ENCODE measurements at places on chromosomes 6 and 20. TPM values are rescaled to one million over a fixed set of nuclear protein-coding genes. Genes with fewer than 3 reads are reported as not detected.

The CNKSR3 gene
- total RNA-seq, result not detected

The C6orf141 gene
- not detected for total RNA-seq

The RUNX2 gene
- total RNA-seq, result 47.6 TPM

The BPIFA1 gene
- not detected for total RNA-seq

The KHDC1L gene
- total RNA-seq, result not detected

DNA sequence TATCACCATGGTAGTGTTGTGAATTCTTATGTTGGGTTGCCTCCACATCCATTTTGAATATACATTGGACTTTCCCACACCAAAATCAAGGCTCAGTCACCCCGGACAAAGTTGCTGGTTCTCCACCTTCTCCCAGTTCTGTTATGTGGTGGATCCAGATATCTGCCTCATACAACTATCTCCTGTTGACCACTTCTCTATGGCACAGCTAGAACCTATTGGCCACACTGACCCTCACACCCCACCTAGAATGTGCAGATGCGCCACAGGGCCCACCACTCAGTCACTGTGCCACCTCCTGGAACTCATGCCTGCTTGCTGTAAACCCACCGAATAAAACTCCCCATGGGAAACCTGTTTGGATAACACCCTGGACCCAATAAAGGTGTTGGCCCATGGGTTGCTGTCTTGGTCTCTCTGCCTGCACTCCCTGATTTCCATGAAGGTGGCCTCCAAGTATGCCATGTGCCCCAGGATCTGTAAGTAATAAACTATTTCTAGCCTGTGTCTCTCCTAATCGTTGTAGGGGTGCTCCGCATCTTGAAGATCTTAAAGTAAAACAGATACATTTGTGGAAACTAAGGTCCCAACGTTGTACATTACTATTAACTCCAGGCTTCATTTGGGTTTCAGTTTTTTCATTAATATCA is 7.2 kb upstream of the NQO2 start:
- peaks cover 15% of the 10 kb centered on the region for H3K4me1 ChIP-seq
- DNase-seq, result no peak
- no peak overlapping the region for H3K27ac ChIP-seq
- H3K4me3 ChIP-seq, result no peak overlapping the region
- H3K36me3 ChIP-seq, result no peaks in the 10 kb centered on the region

- DNase-seq, result no peak
- no peak overlapping the region for H3K27ac ChIP-seq
- H3K36me3 ChIP-seq, result no peaks in the 10 kb centered on the region
- H3K4me3 ChIP-seq, result no peak overlapping the region
Measured at GRCh38 chr20:33119725-33120720, 40.6 kb downstream of the BPIFB4 start.

- no peak overlapping the region for H3K27ac ChIP-seq
- H3K4me1 ChIP-seq, result peaks cover 19% of the 10 kb centered on the region
- H3K4me3 ChIP-seq, result no peak overlapping the region
- DNase-seq, result no peak
Measured at GRCh38 chr6:43310624-43311023, 2.0 kb upstream of the CRIP3 start.

DNA sequence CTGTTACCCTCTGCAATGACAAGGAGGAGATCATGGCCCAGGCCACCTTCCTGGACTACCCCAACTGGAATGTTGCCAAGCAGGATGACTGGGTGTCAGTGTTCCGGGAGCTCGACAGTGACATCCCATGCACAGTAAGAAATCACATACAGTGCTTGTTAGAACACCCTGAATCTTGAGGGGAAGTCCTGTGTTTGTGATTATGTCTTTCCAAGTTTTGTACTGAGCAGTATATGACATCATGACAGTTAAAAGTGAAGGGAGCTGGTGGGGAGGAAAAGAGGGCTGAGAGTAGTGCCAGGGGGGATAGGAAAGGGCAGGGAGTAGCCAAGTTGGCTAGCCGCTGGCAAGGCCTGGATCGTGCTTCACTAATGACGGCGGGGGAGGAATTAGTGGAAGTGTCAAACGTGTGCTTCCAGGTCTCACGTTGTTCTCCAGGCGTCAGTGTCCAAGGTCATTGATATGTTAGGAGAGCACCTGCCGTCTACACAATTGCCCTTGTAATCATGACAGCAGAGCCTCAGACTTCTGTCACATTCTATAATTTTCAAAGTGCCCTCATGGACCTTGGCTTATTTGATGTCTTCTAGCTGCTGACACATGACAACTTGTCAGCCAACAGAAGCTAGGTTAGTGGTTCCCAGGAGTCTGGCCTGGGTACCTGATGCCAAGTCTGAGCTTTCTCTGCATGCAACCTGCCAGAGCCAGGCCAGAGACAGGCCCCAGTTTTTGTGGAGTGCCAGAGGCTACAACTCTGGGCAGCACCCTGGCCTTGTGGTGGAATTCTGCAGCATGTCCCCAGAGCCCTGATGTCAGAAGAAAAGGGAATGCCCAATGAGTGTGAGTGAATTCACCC is 18.8 kb downstream of the CFAP61 start:
- H3K27me3 ChIP-seq, result peaks cover 25% of the 10 kb centered on the region
- no peak for DNase-seq
- no peak overlapping the region for H3K27ac ChIP-seq

- H3K4me1 ChIP-seq, result peaks cover 11% of the 10 kb centered on the region
- no peaks in the 10 kb centered on the region for H3K36me3 ChIP-seq
- H3K4me3 ChIP-seq, result no peak overlapping the region
- DNase-seq, result no peak
- H3K27me3 ChIP-seq, result no peaks in the 10 kb centered on the region
- H3K27ac ChIP-seq, result no peak overlapping the region
Measured at GRCh38 chr20:62296724-62297448, 5.9 kb upstream of the ADRM1 start.

DNA sequence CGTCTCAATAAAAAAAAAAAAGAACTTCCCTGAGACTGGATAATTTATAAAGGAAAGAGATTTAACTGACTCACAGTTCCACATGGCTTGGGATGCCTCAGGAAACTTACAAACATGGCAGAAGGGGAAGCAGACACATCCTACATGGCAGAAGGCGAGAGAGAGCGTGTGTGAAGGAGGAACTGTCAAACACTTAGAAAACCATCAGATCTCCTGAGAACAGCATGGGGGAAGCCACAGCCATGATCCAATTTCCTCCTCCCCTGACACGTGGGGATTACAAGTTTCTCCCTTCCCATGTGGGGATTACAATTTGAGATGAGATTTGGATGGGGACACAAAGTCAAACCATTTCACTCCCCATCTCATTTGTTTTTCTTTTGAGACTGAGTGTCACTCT is 46.6 kb upstream of the TFAP2C start:
- H3K4me3 ChIP-seq, result no peak overlapping the region
- no peaks in the 10 kb centered on the region for H3K4me1 ChIP-seq
- H3K27ac ChIP-seq, result no peak overlapping the region
- peaks cover 28% of the 10 kb centered on the region for H3K27me3 ChIP-seq

DNA sequence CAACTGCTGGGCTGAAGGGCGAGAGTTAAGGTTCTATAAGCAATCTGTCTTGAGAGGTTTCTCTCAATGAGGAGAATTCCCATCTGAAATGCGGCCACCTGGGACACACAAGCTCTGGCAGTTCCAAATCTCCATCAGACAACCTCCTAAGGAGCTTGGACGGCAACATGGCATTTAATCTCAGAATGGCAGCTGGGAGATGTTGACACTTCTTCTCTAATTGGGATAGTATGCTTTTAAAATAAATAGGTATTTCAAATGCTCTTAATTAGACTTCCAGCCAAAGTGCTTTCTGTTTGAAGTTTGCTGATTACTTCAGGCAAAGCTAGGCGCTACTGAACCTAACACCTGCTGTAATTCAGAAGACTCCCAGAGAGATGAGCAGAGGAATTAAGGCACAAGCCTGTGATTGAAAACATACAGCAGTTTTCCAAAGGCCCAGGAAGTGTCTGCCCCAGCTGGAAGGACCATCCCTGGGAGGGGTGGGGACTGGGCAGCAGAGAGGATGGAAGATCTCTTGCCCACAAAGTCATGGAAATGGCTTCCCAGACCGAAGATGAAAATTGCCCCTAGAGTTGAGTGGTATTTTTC is 59.1 kb upstream of the KCNK16 start:
- H3K4me3 ChIP-seq, result no peak overlapping the region
- H3K4me1 ChIP-seq, result peaks cover 3% of the 10 kb centered on the region
- no peak overlapping the region for H3K27ac ChIP-seq
- H3K27me3 ChIP-seq, result peaks cover 41% of the 10 kb centered on the region
- peaks cover 2% of the 10 kb centered on the region for H3K36me3 ChIP-seq

DNA sequence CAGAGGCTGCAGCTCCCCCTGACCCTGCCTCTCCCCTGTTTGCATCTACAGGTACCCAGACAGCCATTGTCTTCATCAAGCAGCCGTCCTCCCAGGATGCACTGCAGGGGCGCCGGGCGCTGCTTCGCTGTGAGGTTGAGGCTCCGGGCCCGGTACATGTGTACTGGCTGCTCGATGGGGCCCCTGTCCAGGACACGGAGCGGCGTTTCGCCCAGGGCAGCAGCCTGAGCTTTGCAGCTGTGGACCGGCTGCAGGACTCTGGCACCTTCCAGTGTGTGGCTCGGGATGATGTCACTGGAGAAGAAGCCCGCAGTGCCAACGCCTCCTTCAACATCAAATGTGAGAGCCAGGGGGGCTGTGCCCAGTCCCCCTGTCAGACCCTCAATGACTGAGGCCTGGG is 42.1 kb upstream of the SRF start:
- no peak overlapping the region for H3K4me3 ChIP-seq
- DNase-seq, result no peak
- H3K27me3 ChIP-seq, result peaks cover 39% of the 10 kb centered on the region
- no peaks in the 10 kb centered on the region for H3K36me3 ChIP-seq

GRCh38 chr20:752291-752690 is 16.0 kb downstream of the SLC52A3 start:
- no peaks in the 10 kb centered on the region for H3K4me1 ChIP-seq
- H3K27ac ChIP-seq, result peak overlapping the region; percentile 11
- peaks cover 32% of the 10 kb centered on the region for H3K27me3 ChIP-seq
- no peak overlapping the region for H3K4me3 ChIP-seq
- DNase-seq, result no peak

- peak within 1 kb of the TSS; percentile 96 for H3K4me3 ChIP-seq
- peak within 1 kb of the TSS; percentile 86 for H3K27ac ChIP-seq
- H3K27me3 ChIP-seq, result peaks cover 44% of the 10 kb centered on the region
- peaks cover 18% of the 10 kb centered on the region for H3K4me1 ChIP-seq
Measured at GRCh38 chr20:43914311-43915210, at the start of gene TOX2. Gene TOX2, plus strand, starts transcription at chr20:43914852. Its CDS starts 40 bp downstream, at chr20:43914892.

DNA sequence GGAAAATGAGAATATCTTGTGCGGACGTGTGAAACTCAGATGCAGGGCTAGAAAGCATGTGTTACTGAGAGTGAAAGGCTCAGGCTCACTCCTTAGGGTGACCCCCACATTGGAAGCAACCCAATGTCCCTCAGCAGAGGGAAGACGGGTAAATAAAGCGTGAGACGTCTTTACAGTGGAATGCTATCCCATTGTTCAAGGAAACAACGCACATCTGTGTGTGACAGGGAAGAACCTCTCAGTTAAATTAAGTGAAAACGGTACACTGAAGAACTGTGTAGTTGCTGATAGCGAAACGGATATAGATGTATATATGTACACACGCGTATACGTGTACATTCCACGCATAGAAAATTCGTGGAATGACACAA is 839 bp downstream of the HNF4A start:
- H3K27me3 ChIP-seq, result peaks cover 60% of the 10 kb centered on the region
- peaks cover 3% of the 10 kb centered on the region for H3K4me1 ChIP-seq
- no peak overlapping the region for H3K4me3 ChIP-seq
- DNase-seq, result no peak
- H3K27ac ChIP-seq, result no peak overlapping the region

DNA sequence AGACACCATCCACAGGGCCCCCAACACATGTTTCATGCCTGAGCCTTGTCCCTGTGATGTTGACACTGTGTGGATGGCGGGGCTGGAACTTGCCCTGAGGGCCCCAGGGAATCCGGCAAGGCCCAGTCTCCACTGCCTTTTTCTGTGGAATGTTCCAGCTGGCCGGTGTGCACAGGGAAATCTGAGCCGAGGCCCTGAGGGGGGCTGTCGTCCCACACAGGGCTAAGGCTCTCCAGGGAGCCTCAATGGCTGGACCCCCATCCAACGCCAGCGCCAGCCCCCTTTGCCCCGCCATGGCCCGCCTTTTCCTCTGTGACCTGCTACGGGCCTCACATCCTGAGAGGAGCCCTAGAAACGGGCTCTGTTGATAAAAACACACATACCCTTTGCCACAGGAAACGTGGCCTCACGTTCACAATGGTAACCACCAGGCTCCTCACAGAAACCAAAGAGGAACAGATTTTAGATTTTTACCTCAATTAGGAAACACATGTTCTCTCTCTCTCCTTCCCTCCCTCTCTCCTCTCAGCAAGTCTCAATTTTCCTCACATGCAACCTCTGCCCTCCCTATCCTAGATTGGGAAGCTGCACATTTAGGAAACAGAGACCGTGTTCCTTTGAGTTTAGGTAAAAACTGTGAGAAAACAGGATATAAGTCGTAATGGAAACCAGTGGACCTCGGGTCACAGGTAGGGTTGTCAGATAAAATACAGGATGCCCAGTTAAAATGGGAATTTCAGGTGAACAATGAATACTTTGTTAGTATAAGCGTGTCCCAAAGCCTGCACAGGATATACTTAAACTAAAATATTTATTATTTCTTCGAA is 13.7 kb upstream of the ZNF831 start:
- peak overlapping the region; percentile 100 for H3K27ac ChIP-seq
- H3K4me1 ChIP-seq, result peaks cover 86% of the 10 kb centered on the region
- peaks cover 10% of the 10 kb centered on the region for H3K36me3 ChIP-seq
- DNase-seq, result peak; percentile 51

DNA sequence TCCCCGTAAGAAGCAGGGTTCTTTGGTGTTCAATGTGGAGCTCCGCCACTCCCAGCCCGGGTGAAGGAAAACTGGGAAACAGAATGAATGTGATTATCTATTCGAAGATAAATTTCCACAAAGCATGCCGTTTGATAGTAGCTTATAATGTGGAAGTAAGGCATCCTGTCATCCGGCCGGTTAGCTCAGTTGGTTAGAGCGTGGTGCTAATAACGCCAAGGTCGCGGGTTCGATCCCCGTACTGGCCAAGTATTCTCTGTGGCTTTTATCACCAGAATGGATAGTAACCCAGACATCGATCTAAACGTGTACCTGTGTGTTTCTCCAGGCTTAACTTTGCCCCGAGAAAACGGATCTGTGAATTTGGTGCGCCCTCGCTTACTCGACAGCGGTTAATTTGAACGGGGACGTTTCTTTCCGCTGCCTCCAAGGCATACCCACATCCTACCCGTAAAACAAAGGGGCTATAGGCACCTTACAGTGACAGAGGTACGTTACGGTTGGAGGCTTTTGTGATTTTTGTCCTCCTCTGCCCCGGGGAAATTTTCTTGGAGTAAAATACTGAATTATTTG is 215.2 kb upstream of the ZNF184 start:
- peak; percentile 76 for DNase-seq
- H3K4me3 ChIP-seq, result peak overlapping the region; percentile 87
- H3K27ac ChIP-seq, result peak overlapping the region; percentile 99
- H3K36me3 ChIP-seq, result no peaks in the 10 kb centered on the region
- no peaks in the 10 kb centered on the region for H3K27me3 ChIP-seq

DNA sequence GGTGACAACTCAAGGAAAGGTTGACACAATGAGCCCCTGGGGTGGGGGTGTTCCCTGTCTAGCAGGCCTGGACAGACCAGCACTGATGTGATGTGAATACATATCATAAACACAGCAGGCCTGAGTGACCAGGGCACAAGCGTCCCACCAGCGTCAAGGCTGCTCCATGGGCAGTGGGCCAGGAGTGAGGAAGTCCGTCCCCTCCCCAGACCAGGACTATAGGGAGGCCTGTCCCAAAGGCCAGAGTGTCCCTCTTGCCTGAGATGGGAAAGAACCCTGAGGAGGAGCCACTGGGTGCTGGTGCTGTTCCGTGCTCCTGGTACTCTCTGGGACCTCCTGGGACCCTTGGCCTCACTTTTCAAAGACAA is 44.6 kb downstream of the RRBP1 start:
- no peaks in the 10 kb centered on the region for H3K27me3 ChIP-seq
- H3K4me3 ChIP-seq, result no peak overlapping the region
- DNase-seq, result no peak
- H3K27ac ChIP-seq, result no peak overlapping the region

All from T-helper 17 cell (primary cell).